ENCODE measurements at places on chromosomes 7 and 10.

DNA sequence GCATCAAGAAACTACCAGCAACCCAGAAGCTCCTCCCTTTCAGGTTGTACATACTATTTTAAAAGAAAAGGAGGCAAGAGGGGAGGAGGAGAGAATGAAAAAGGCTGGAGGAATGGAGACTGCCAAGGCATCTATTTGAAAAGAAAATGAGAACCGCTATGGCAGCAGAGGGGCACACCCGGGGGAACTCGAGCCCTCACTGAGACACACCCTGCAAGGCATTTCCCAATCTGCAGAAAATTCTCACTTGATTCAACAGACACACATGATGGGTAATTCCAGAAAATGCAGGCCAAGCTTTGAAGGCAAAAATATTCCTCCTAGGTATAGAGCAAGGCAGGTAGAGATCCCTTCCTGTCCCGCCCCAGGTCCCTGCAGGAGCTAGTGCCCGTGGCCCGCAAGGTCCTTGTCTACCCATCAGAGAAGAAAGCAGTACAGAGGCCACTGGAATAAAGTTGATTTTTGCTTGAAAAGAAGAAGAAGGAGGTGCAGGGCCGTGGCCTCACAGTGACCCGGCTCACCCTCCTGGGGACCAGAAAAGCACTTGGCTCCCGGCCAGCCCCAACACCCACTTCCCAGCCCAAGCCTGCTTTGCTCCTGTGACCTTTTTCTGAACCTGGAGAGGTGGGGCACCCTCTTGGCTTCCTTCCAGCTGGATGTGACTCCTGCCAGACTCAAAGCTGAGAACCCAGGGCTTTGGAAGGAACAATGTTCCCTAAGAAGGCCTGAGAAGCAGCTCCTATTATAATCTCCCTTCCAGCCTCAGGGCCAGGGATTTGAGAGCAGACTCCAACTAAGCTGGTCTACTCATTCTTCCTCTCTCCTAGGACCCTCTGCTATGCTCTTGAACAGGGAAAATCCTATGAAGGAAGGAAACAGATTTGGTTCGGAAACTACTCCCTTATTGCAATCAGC lies 6.2 kb upstream of the PIK3CG start:
- peak; percentile 7 for DNase-seq

DNA sequence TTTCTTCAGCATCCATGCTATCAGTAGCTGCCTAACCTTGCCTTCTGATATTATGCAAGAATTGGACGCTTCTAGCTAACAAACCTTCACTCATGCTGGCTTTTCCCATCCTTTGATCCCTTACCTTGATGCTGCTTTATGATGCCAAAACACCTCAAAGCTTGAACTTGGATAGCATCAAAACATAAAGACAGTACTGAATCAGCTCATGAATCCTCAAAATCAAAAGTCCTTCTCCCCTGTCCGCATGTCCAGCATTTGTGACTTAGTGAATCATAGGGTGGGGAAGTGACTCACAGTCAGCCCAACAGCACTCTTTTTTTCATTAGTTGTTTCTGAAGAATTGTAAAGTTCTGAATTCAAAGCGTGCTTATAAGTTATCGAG lies 89.5 kb upstream of the PIK3CG start:
- peak; percentile 71 for DNase-seq

GRCh38 chr7:1523208-1523607 lies 7.3 kb upstream of the MAFK start:
- no peak for DNase-seq

DNA sequence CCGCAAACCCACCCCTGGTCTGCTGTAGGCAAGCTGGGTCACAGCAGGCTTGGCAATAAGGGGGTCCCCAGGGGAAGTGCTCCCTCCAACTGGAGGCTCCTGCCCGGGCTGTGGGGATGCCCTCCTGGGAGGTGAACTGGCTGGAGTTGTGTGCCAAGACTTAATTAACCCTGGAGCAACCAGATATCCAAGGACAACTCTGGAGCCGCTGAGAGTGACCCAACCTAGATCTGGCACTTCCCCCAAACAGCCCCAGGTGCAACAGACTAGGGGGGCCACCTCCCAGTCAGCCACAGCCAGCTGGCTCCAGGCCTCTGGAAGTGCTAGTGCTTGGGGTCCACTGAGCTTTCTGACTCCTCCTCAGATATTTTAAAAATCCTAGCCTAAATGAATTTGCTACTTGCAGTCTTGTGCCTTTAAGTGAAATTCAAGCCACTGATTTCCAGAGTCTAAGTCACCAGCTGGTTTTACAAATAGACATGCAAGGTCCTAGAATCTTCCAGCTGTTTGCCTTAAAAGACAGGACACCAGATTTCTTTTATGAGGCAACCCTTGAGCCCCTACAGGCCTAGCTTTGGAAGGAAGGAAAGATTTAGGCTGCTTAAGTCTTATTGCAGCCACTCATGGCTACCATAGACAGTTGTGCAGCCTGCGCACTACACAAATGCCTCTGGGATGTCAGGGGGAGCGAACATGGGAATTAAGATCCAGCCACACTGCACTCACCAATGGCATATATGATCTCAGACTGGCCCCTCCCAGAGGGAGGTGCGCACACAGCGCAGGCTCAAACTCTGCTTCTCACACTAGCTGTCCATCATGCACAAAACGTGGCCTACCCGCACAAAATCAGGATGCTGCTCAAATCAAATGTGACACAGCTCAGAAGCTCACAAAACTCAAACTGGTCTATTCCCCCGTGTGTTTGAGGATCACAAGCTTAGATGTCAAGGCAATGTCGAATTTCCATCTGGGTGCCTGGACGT lies 42.6 kb upstream of the MYL10 start:
- no peak for DNase-seq

- DNase-seq: no peak
Observed at GRCh38 chr7:37552030-37552429, 103.4 kb upstream of the ELMO1 start.
